ENCODE measurements at places on chromosomes 5 and 9. TPM values are rescaled to one million over a fixed set of nuclear protein-coding genes. Genes with fewer than 3 reads are reported as not detected.

DNA sequence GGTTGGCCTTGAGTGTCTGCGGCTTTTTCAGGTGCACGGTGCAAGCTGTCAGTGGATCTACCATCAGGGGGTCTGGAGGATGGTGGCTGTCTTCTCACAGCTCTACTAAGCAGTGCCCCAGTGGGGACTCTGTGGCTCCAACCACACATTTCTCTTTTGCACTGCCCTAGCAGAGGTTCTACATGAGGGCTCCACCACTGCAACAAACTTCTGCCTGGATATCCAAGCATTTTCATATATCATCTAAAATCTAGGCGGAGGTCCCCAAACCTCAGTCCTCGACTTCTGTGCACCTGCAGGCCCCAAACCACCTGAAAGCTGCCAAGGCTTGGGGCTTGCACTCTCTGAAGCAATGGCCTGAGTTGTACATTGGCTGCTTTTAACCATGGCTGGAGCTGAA lies 601.5 kb downstream of the MTRR start:
- no peak for DNase-seq

CENPH gene
- polyA plus RNA-seq = 3.1 TPM

DNA sequence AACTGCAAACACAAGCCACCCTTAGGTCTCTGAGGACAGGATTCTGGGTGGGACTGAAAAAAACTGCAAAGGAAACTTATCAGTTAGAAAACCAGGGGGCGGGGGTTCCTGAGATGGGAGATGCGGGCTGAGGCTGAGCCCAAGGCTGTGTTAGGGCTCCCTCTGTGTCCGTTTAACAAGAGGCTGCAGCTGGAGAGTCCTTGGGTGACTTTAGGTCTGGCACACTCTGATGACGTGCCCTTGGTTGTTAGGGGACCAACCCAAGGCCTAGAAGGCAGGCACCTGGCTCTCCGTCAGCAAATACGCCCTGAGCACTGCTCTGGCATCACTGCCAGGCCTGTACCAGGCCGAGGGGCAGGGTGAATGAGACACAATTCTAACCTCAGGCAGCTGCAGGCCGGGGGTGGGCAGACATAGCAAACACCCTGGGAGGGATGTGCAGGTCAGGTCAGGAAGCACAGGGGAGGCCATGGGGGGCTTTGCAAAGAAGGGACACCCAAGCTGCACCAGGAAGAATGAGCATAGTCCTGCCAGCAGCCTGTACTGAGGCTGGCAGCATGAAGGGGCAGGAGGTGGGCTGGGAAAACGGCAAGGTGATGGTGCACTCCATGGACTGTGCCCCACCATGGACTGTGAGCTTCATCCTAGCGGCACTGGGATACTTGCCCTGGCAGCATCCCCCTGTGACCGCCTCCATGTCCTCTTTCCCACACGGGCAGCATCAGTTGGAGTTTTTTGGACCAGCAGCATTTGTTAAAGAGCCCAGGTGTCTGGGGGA lies 137.9 kb downstream of the GABBR2 start:
- no peak for DNase-seq

- DNase-seq = no peak
These were observed 28.2 kb upstream of the HSPA9 start for GRCh38 chr5:138603249-138603920.

DNA sequence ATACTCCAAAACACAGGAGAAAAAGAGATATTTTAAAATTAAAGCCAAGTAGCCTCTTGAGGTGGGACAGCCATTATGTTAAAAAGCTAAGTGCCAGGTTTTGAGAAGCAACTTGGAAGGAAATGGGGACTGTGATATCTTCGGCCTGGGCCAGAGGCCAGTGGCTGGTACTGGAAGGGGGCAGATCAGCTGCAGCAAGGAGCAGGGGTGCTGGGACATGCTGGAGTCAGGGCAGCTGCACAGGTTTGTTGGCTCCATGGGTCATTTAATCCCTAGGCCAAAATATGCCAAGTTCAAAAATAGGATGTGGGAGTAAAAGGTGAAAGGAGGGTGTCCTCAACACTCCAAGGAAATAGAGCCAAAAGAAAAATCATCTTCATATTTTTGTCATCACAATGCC lies 30.0 kb downstream of the ADRB2 start:
- DNase-seq = no peak

- no peak for DNase-seq
These were observed 81.8 kb downstream of the SEMA6A start for GRCh38 chr5:116492776-116493175.

GRCh38 chr9:21813575-21814473 lies 11.4 kb downstream of the MTAP start:
- peak; percentile 65 for DNase-seq

KCNV2 gene
- polyA plus RNA-seq = not detected
